ENCODE measurements at places on chromosomes 3 and 15.

DNA sequence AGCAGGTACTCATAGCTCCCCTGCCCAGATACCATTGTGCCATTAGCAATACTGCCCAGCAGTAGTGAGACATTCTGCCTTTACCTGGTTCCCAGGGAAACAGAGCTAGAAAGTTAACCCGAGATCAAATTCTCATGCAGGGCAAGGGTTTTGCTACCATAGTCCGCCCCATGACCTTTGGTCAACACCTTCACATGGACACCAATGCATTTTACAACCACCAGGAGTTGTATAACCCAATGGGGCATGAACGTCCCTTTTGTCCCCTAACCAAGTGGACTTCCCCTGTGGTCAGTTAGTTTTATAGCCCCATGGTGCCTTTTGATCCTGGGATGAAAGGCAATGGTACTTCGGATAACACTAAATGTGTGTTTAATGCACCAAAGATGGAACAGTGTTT is 151.7 kb upstream of the IQSEC1 start:
- no peak for DNase-seq

GRCh38 chr15:69631978-69632377 is 179.4 kb downstream of the RPLP1 start:
- no peak for DNase-seq

- no peak for DNase-seq
These were observed 23.4 kb upstream of the TLE3 start for GRCh38 chr15:70120958-70121623.

GRCh38 chr15:62691008-62691407 is 351.5 kb upstream of the TPM1 start:
- DNase-seq = no peak

DNA sequence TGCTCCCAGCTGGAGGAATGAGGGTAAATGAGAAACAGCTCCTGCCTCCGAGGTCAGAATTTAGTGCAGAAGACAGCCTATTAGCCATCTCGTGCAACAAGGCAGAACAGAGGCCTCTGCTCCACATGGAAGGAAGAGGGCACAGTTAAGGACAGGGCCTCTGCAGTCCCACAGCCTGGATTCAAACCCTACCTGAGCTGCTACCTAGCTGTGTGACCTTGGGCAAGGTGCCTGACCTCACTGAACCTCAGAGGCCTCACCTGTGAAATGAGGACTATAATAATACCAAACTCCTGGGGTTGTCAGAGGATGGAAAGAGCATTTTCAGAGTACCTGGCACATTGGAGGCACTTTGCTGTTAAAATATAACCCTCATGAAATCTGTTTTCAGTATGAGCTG is 285.7 kb upstream of the CTNNB1 start:
- DNase-seq = no peak

- no peak for DNase-seq
These were observed 122.6 kb upstream of the SMAD3 start for GRCh38 chr15:66942649-66943390.

Data from ovary (tissue), 10 donors.